Stimulated activated CD8-positive, alpha-beta memory T cell treated with anti-CD3 and anti-CD28 coated beads, Interleukin-7, amount 100 ng/mL, for 1 hour (primary cell): ENCODE measurements at places on chromosomes 16 and 17.

GRCh38 chr16:57797526-57798266 is 4.6 kb downstream of the KIFC3 start:
- DNase-seq: no peak

- no peak for DNase-seq
Observed at GRCh38 chr17:49359990-49360795, 1.9 kb downstream of the ZNF652 start.

GRCh38 chr17:5237541-5238016 is 2.9 kb upstream of the SCIMP start:
- DNase-seq: no peak

DNA sequence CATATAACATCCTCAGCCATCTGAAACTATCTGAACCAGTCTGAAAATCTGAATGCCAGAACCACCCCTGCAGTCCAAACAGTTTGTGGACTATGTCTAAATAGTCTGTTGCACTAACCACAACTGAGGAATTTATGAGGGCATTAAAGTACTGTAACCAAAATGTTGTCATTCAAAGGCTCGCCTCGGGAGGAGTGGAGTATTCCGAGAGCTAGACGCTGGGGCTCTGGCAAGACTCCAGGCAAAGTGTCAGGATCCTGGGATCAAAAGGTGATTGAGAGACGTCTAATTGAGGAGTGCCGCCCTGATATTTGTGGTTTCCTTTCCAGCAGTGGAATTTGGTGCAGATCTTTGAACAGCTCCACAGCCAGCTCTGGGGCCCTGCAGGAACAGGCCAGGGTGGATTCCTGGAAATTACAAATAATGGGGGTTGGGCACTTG is 142.9 kb upstream of the MYOCD start:
- no peak for DNase-seq

DNA sequence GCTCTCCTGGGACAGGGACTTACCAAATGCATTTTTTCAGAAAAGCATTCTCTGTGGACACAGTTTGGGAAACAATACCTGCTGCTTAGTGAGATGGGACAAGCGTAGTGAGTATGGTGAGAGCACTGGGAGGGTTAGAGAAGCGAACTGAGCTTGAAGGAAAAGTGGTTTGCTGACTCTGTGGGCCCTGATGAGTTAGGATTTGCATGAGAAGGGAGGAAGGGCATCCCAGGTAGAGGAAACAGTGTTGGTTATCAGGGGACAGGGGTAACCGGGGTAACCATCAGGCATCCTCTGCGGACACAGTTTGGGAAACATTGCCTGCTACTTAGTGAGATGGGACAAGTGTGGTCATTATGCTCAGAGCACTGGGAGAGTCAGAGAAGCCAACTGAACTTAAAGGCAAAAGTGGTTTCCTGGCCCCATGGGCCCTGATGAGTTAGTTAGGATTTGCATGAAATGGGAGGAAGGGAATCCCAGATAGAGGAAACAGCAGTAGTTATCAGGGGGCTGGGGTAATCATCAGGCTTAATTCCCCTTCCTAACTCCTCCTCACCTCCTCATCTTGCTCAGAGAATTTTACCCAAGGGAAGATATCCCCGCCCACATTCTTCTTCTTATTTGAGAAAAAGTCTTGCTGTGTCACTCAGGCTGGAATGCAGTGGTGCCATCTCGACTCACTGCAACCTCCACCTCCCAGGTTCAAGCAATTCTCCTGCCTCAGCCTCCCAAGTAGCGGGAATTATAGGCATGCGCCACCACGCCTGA is 319.3 kb downstream of the RBFOX1 start:
- DNase-seq: no peak

DNA sequence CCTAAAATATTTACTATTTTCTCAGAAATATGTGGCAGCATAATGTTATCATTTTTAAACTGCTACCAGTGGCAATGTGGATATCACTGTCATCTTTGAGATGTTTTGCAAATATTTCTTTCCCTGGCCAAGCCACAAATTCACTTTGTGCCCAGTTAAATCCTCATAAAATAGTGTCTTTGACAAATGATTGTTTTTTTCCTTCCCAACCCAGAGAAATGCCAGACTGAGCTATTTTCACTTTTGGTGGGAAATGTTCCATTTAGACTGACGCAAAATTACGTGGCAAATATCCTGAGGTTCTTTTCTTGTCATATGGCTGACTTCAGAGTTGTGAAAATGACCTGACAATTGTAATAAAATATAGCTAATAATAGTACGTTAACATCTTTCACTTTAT is 807.0 kb upstream of the SOX9 start:
- no peak for DNase-seq

- DNase-seq: no peak
Observed at GRCh38 chr16:82033006-82033405, 2.0 kb upstream of the HSD17B2 start.

- no peak for DNase-seq
Observed at GRCh38 chr17:29929006-29929532, 959 bp downstream of the SSH2 start.

GRCh38 chr17:49343273-49343672 is 18.8 kb downstream of the ZNF652 start:
- DNase-seq: no peak

- DNase-seq: no peak
Observed at GRCh38 chr16:26772503-26772902, 294.2 kb upstream of the C16orf82 start.

- no peak for DNase-seq
Observed at GRCh38 chr17:50818261-50818660, 17.1 kb upstream of the WFIKKN2 start.

- peak; percentile 49 for DNase-seq
Observed at GRCh38 chr17:7356072-7356549, 1.2 kb downstream of the TMEM95 start.

DNA sequence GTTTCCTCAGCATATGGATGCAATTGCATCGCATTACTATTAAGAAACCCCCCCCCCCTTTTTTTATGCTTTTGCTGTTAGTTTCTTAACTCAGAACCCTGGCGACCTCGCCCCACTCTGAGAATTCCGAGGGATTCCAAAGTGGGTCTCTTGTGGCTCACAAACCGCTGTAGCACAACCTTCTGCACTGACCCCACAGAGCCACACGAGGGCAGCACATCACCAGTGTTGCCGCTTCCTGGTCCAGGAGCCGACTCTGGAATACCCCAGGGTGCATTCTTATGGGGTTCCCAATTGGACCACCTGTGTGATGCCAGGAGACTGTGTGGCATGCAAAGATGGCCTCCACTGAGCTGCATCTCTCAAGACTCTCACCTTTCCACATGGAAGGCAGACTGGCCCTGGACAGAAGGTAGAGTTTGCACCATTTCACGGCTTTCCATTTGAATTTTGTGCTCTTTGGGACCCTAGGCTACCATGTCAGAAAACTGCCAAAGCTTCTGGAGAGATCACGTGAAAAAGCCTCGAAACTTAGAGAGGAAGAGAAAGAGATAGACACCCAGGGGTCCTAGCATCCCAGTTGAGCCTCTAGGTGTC is 432.7 kb upstream of the ASIC2 start:
- DNase-seq: no peak

DNA sequence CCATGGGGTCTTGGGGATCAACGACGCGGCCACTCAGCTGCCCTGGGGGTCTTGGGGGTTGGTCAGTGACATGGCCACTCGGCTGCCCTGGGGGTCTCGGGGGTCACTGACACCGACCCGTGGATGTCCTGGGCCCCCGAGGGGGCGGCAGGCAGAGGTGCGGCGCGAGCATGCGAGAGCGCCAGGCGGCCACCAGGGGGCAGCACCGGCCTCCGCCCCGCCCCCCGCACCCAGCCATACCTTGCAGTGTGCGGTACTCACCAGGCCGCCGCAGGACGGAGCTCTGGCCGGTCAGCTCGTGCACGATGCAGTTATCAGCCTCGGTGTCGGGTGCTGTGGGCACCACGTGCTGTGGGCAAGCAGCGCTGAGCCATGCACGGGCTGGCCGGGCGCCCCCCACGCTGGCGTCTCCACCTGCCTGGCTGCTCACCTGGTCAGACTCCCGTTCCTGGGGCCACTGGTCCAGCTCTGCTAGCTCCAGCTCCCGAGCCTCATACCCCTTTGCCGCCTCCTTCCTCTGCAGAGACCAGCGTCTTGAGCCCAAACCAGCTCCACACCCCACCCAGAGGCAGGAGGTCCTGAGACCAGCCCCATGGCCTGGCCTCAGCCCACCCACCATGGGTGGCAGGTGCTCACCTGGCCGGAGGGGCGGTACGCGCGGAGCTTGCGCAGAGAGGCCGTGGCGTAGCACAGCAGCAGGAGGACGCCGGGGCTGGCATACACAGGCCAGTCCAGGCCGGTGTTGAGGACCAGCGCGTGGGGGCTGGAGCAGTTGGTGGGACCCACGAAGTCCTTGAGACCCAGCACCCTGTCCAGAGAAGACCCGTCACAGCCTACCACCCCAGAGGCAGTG is 31.2 kb downstream of the CTU2 start:
- peak; percentile 51 for DNase-seq

DNA sequence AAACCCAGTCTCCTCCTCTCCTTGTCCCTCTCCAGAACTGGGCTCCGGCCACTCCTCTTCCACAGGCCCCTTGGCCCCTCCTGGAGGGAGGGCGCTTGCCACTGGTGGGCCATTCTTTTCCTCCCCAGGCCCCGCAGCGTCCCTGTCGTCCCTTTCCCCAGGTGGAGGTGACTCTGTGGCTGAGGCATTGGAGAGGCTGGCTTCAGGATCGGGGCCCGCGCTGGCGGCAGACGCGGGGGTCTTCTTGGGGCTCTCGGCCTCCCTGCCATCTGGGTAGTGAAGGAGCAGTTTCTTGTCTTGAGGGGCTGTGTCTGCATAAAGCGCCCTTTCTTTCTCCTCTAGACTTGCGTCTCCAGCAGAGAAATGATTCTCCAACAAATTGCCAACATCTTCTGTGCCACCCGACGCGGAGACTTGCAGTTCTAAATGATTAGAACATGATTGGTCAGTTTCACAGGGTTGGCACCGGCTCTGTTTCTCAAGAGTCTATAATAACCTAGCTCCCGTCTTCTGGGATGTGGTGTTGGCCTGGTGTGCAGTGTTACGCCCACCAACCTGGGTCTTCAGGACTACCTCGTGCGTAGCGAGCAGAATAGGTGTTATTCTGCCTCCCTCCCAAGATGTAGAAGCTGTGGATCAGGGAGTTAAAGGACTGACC is 34.1 kb downstream of the SRL start:
- no peak for DNase-seq

GRCh38 chr17:39166437-39167335 is 725 bp upstream of the ARL5C start:
- DNase-seq: no peak

- DNase-seq: no peak
Observed at GRCh38 chr16:75306099-75306762, 54.8 kb upstream of the BCAR1 start.

DNA sequence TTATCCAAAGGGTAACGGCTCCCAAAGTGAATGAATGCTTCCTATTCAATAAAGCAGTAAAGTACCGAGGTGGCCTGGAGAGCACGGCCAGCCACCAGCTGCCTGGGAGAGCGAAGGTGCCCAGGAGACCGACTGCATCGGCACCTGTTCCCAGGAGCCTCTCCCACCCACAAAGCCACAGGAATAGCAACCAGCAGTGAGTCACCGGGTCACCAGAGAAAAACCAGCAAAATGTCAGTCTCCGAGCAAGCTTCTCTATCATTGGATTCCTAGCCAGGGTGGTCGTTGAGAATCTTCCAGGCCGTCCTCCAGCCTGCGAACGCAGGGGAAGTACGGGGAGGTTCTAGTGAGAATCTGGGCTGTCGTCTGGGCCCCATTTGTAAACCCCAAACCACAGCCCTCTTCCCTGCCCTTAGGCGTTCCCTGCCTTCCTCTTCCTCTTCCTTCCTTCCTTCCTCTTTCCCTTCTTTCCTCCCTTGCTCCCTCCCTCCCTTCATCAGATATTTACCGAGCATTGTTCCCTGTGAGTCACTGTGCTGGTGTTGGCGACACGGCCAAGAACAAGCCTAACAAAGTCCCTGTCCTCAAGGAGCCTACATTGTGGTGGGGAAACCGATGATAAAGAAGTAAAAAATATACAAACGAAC is 114.6 kb downstream of the SLC39A11 start:
- DNase-seq: no peak

- no peak for DNase-seq
Observed at GRCh38 chr17:7632492-7632894, 2.6 kb downstream of the SHBG start.

DNA sequence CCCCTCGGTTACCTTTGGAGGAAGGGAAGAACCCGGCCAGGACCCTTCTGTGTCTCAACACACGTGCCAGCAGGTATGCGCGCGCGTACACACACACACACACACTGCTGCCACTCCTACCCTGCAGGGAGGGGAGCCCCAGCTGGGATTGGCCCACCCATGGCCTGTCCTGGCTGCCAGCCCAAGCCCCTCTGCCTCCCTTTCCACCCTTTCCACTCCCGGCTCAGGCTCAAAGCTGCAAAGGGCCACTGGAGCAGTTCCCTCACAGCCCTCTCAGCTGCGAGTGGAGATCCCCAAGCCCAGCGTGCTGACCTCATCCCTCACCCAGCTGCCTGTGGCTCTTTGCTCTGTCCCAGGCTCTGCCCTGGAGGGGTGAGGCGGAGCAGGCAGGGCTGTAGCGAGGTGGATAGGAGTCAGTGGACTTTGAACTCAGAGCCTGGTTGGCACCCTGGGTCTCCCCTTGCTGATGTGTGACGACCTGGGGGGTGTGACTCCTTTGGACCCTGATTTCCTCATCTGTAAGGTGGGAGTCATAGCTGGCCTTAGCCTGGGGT is 14.5 kb downstream of the KIF19 start:
- no peak for DNase-seq

- no peak for DNase-seq
Observed at GRCh38 chr16:81888520-81889394, 109.7 kb downstream of the PLCG2 start.

DNA sequence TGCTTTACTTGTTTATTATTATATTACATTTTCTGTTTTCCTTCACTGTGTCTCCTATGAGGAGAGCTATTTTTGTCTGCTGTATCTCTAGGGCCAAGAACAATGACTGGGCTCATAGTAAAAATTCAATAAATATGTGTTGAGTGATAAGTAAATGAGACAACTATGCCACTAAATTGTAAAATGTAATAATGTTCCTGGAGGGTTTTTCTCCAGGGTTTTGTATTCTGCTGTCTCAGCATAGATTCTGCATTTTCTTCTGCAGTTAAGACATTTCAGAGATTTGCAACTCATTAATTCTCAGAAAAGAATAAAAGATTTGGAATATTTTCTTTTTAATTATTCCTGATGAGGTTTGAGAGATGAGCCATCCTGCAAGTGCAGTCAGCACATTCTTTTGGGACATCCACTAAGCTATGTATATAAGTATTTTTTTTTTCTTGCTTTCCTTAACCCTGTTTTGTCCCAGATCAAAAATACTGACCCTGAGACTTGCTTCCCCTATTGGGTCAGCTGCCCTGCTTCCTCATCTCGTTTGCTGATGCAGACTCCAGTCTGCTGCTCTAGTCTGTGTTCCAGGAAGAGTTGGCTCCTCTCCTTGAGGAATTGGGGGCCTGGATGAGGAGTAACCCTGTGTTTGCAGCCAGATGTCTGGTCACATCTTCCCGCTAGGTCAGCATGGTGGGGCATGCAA is 122.9 kb downstream of the ABCA8 start:
- no peak for DNase-seq
